Non-pigmented ciliary epithelial cell (primary cell): ENCODE measurements at places on chromosomes 3 and 15.

- DNase-seq, result no peak
Measured at GRCh38 chr3:23944007-23944783, 891 bp upstream of the NR1D2 start.

DNA sequence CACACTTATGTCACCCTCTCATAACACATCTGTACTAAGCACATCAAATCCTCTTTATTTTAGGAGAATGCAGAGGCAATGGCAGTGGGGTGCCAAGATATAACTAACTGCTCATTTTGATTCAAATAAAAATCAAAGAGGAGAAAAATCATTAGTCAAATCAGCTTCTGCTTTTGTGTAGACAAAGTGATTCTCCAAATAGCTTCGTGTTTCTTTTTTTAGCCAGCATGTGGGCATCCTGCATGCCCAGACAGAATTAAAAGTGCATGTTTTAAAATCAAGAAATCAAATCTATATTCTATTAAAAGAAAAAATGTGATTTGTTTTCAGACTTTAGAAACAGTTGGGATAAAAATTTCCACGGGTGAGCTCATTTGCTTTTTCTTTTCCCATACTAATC, 761.3 kb upstream of the CFAP20DC start:
- DNase-seq, result no peak

GRCh38 chr3:194128202-194128918, 7.6 kb upstream of the HES1 start:
- no peak for DNase-seq

GRCh38 chr3:116607205-116607604, 102.4 kb upstream of the TUSC7 start:
- DNase-seq, result no peak

DNA sequence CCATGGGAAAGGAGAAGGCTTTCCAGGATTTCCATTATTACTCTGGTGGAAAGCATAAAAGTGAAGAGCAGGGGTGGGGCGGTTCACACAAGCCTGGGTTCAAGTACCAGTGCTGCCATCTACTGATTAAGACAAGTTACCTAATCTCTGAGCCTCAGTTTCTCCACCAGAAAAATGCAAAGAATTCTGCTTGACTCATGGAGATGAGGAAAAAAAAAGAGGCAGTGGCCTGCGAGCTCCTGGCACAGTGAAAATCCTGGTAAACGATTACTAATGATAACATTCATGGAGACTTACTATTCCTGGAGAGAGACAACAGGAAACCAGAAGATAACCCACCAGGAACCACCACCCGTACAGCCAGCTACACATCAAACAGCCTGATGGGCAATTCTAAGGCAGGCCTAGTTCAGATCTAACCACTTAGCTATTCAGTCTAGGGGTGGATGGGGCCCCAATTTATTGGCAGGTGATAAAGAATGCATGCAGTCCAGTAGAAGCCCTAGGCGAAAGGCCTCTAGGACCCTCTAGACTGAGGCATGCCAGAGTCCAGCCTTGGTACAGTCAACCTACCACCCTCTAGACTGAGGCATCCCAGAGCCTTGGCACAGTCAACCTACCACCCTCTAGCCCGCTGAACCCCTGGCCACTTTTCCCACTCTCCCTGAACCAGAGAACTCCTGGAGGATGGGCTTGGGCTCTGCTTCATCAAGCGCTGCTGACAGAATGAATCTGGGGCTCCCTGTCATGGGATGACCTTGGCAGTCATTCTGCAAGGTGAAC, 2.5 kb downstream of the AMOTL2 start:
- DNase-seq, result no peak

DNA sequence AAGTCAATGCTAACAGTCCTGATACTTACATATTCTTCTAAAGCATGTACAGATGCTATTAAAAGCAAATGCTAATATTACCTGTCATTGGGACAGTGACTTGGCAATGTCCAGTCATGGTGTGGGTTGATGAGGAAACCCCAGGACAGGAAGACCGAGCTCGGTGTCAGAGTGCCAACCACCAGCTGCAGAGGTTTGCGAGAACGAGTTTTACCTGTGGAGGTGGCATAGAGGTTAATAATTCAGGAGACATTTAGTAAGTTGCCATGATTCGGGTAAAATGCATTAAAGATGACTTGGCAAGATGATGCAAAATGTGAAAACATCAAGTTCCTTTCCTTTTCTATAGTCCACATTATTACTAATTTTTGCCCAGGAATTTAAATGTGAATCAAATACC, 94.5 kb downstream of the ABI3BP start:
- no peak for DNase-seq

DNA sequence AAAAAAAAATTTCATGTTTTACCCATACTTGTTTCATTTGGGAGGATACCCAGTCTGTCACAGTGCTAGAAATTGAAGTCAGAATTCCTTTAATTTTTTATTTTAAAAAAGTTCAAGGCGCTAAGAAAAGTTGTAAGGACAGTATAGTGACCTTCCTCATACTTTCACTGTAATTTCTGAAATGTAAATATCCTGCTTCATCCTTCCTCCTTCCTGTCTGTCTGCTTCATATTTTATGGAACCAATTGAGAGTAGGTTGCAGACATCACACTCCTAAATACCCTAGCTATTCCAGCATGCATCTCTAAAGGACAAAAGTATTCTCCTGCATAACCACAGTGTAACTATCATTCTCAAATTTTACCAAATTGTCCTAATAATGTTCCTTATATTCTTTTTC, 35.8 kb downstream of the CMTM8 start:
- no peak for DNase-seq

DNA sequence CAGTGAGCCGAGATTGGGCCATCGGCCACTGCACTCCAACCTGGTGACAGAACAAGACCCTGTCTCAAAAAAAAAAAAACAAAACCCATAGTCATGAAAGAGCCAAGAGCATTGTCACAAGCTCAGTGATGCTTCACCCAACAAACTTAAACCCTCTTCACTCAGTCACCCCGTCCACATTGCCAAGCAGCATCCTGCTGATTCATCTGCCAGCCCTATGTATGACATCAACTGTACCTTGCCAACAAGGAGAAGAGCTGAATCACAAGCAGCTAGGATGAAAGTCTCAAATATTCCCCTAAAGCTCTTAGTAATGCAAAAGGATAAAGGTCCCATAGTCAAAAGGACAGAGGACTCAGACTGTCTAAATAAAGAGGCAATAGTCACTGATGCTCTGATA, 90.0 kb downstream of the ANO10 start:
- no peak for DNase-seq

GRCh38 chr3:168794427-168794826, 698.7 kb upstream of the GOLIM4 start:
- DNase-seq, result no peak

- no peak for DNase-seq
Measured at GRCh38 chr3:102024270-102024904, 175.1 kb downstream of the NFKBIZ start.

GRCh38 chr3:34934660-34935059, 704.7 kb upstream of the ARPP21 start:
- no peak for DNase-seq

DNA sequence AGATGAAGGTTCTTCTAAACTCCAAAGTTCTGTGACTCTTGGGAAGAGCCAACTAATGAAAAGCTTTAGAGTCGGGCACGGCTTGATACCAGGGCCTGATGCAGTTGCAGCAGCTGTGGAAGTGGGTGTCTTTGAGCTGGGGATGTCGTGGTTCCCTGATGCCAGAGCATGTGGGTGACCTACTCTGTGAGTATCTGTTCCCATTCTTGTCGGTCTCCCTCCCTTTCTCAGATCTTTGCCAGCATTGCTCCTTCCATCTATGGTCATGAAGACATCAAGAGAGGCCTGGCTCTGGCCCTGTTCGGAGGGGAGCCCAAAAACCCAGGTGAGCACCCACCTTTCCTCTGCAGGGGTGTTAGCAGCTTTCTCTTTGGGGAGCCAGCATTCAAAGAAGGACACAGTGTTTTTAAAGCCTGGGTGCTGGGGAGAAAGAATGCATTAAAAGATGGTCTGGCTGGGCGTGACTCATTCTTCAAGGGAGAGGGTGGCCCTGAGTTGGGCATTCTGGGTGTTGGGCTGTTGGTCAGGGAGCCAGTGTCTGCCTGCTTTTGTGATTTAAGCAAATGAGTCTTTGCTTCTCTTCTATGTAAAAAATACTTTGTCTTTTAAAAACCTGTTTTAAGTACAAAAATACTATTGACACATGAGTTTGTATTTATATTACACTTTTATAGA, 13.2 kb upstream of the PODXL2 start:
- no peak for DNase-seq

DNA sequence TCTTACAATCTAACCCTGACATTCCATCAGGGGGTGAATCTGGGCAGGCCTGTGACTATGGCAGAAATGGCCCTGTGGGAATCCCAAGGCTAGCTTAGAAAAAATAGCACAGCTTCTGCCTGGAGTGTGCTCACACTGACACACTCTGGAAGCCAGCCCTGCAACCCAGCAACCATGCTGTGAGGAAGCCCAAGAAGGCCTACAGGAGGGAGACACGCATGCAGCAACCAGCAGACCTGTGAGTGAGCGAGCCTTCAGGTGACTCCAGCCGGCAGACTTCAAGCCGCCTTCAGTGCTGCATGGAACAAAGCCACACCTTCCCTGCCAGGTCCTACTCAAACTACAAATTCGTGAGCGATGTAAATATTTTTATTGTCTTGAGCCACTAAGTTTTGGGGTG, 26.1 kb downstream of the RAB6B start:
- DNase-seq, result no peak

- no peak for DNase-seq
Measured at GRCh38 chr3:39139442-39139841, 13.9 kb downstream of the CSRNP1 start.
